ENCODE measurements at places on chromosomes 5 and 9.

DNA sequence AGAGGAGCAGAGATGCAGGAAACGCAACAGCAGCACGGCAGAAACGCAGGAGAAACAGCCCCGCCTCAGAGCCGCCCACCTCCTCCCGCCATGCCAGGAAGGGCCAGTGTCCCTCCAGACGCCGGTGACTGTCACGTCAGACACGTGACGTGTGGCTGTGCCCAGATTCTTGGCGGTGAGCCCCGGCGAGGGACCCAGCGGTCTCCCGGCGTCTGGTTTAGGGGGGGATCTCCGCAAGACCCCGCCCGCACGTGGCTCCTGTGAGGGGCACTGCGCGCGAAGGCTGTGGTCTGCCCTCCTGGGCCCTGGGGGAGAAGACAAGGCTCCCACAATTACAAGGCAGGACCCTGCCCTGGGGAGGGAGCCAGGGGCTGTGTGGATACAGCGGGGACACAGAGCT is 2.4 kb upstream of the LCN8 start:
- no peak overlapping the region for H3K27ac ChIP-seq
- no peaks in the 10 kb centered on the region for H3K27me3 ChIP-seq
- no peak for DNase-seq
- H3K4me1 ChIP-seq: peaks cover 63% of the 10 kb centered on the region
- H3K4me3 ChIP-seq: no peak overlapping the region

- no peak for DNase-seq
- peaks cover 67% of the 10 kb centered on the region for H3K4me1 ChIP-seq
- no peaks in the 10 kb centered on the region for H3K27me3 ChIP-seq
- H3K27ac ChIP-seq: no peak overlapping the region
- peaks cover 42% of the 10 kb centered on the region for H3K36me3 ChIP-seq
- no peak overlapping the region for H3K4me3 ChIP-seq
Observed at GRCh38 chr9:93509084-93509483, 55.7 kb upstream of the FAM120AOS start.

GRCh38 chr9:81079055-81079454 is 610.3 kb downstream of the TLE1 start:
- H3K4me1 ChIP-seq: peaks cover 10% of the 10 kb centered on the region
- H3K4me3 ChIP-seq: no peak overlapping the region
- no peaks in the 10 kb centered on the region for H3K27me3 ChIP-seq
- H3K36me3 ChIP-seq: no peaks in the 10 kb centered on the region

DNA sequence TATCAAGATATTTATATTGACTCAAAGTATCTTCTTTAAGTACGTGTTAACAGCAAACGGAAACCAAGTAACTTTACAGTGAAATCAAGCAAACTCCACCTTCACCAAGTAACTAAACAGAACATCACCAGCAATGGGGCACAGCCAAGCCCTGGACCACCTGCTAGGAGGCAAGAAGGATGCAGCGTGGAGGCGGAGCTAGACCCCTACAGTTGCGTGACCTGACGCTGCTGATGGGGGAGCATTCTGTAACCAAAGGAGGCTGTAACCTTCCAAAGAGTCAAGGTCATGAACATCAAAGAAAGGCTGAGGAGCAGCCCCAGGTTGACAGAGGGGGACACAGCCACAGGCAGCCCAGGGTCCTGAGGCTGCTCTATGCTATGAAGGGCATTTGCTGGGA is 6.1 kb downstream of the VAV2 start:
- peak overlapping the region; percentile 64 for H3K27ac ChIP-seq
- H3K4me1 ChIP-seq: peaks cover 82% of the 10 kb centered on the region
- peaks cover 28% of the 10 kb centered on the region for H3K36me3 ChIP-seq

- DNase-seq: no peak
- no peaks in the 10 kb centered on the region for H3K4me1 ChIP-seq
- H3K27me3 ChIP-seq: no peaks in the 10 kb centered on the region
Observed at GRCh38 chr5:59007460-59008063, 424.7 kb downstream of the RAB3C start.

DNA sequence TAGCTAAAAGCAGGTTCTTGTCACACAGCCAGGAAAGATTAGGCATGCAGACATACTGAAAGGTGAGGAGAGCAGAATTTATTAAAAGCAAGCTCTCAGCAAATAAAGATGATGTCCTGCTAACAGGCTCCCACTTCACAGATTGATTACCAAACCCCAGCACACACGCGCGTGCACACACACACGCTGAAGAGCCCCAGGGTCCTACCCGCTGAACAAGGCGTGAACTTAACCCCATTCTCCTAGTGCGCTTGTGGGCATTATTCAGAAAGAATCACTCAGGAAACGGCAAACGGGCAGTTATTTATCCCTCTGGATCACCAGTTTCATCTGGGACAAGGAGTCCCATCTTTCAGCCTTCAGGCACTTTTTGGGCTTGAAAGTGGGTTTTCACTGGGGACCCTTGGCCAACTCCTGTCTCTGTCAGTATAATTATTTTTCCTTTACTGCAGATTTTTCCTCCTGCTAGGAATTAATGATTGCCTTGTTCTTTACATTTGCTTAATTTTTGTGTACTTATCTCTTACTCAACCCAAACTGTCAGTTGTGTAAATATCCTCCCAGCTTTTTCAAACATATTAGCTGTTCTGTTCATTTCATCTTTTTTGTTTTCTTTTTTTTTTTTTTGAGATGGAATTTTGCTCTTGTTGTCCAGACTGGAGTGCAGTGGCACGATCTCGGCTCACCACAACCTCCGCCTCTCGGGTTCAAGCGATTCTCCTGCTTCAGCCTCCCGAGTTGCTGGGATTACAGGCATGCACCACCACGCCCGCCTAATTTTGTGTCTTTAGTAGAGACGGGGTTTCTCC is 92.6 kb downstream of the RIC1 start:
- DNase-seq: no peak
- no peaks in the 10 kb centered on the region for H3K27me3 ChIP-seq
- H3K4me3 ChIP-seq: no peak overlapping the region
- peaks cover 82% of the 10 kb centered on the region for H3K36me3 ChIP-seq

DNA sequence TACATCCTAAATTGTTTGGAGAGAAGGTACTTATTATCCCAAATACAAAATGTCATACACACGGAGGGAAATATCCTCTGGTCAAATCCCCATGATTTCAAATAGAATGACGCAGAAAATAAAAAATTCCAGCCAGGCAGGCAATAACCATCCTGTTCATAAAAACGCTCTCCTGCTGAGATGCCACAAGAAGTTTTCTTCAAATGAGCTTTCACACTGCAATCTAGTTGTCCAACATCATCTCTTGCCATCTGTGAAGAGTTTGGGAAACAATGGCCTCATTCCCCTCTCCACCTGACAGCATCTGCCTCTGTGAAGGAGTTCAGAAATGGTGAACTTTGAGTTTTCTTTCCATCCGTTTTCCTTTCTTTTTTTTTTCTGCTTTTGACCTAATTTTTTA is 83.3 kb upstream of the SLC30A5 start:
- no peaks in the 10 kb centered on the region for H3K36me3 ChIP-seq
- no peak overlapping the region for H3K27ac ChIP-seq
- peaks cover 21% of the 10 kb centered on the region for H3K27me3 ChIP-seq
- no peaks in the 10 kb centered on the region for H3K4me1 ChIP-seq

DNA sequence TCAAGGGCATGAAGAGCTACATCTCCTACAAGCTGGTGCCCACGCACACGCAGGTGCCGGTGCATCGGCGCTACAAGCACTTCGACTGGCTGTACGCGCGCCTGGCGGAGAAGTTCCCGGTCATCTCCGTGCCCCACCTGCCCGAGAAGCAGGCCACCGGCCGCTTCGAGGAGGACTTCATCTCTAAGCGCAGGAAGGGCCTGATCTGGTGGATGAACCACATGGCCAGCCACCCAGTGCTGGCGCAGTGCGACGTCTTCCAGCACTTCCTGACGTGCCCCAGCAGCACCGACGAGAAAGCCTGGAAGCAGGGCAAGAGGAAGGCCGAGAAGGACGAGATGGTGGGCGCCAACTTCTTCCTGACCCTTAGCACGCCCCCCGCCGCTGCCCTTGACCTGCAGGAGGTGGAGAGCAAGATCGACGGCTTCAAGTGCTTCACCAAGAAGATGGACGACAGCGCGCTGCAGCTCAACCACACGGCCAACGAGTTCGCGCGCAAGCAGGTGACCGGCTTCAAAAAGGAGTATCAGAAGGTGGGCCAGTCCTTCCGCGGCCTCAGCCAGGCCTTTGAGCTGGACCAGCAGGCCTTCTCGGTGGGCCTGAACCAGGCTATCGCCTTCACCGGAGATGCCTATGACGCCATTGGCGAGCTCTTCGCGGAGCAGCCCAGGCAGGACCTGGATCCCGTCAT is 1.4 kb downstream of the SNX18 start:
- DNase-seq: no peak
- H3K27ac ChIP-seq: peak overlapping the region; percentile 76
- peak overlapping the region; percentile 86 for H3K4me3 ChIP-seq
- peaks cover 43% of the 10 kb centered on the region for H3K36me3 ChIP-seq

GRCh38 chr9:92760070-92760469 is 4.6 kb downstream of the BICD2 start:
- no peak for DNase-seq
- H3K4me3 ChIP-seq: no peak overlapping the region
- H3K4me1 ChIP-seq: peaks cover 52% of the 10 kb centered on the region
- H3K27me3 ChIP-seq: no peaks in the 10 kb centered on the region
- no peak overlapping the region for H3K27ac ChIP-seq
- peaks cover 8% of the 10 kb centered on the region for H3K36me3 ChIP-seq

DNA sequence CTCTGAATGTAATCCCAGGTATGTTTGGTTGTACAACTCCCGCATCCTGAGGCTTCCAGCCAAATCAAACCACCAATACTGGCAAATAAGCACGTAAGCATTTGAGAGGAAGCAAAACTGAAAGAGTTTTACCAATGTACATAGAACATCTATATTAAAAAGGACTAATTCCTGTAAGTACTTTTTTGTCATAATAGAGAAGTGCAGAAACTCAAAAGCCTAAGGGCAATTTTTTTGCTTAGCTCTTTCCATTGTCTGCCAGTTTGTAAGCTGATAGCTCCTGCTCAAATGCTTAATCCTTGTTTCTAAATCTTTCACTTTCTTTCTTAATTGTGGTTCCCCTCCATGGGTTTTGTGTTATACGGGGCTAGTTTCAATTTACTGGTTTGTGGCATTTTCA is 1151.8 kb downstream of the CDH12 start:
- DNase-seq: no peak
- no peaks in the 10 kb centered on the region for H3K4me1 ChIP-seq
- H3K36me3 ChIP-seq: no peaks in the 10 kb centered on the region
- H3K27ac ChIP-seq: no peak overlapping the region

DNA sequence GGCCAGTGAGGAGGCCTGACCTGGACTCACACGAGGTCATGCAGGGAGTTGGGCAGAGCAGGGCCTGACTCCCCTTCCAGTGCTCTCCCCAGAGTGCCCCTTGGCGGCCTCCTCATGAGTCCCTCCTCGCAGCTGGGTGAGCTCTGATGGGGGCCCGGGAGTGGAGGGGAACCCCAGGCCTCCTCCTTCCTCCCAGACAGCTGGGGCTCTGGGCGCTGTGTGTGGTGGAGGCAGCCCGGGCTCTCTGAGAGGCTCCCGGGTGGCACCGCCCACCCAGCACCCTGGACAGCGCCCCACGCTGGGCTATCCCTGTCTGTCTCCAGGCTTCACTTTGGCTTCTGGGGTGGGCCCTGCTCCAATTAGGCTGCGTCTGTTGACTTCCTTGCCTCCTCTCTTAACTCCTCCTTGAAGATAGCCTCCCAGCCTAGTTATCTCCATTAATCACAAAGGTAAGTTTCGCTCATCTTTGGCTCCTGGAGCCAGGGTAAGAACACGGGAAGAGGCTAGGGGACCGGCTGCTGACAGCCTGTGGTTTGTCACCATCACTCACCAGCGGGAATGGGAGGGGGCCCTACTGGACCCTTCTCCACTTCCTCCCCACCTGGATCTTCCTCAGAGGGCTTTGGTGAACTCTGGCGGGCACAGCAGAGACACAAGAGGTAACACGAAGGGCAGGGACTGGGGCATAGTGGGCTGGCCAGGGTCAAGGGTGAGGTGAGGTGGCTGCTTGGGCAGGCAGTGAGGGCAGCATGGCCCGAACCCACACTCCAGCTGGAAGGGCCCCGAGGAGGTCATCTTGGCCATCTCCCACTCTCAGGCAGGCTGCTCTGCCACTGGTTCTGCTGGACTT is 13.1 kb downstream of the PSD2 start:
- H3K27ac ChIP-seq: no peak overlapping the region
- no peak overlapping the region for H3K4me3 ChIP-seq
- no peaks in the 10 kb centered on the region for H3K4me1 ChIP-seq
- peaks cover 36% of the 10 kb centered on the region for H3K27me3 ChIP-seq
- no peaks in the 10 kb centered on the region for H3K36me3 ChIP-seq

- H3K4me3 ChIP-seq: peak overlapping the region; percentile 24
- no peak for DNase-seq
- H3K4me1 ChIP-seq: peaks cover 24% of the 10 kb centered on the region
- H3K27ac ChIP-seq: peak overlapping the region; percentile 54
Observed at GRCh38 chr5:94793113-94793815, 174.8 kb downstream of the SLF1 start.

DNA sequence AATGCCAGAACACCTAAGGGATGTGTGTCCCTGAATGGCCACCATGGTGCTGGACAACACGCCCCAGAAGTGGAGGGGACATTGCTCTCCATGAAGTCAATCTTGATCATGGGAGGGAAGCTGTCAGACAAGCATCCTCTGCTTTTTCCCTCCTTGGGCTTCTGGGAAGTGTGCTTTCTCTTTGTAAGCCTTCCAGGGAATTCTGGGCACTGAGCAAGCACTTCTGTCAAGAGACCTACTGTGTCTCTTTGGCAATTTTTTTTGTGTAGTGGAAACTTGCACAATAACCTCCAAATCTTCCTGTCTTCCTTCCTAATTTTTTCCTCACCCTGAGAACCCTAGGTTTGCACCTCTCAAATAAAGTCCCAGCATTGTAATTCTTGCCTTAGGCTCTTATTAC is 132.0 kb downstream of the SEC61B start:
- no peaks in the 10 kb centered on the region for H3K36me3 ChIP-seq
- H3K4me1 ChIP-seq: no peaks in the 10 kb centered on the region
- H3K27ac ChIP-seq: no peak overlapping the region
- peaks cover 9% of the 10 kb centered on the region for H3K27me3 ChIP-seq
- DNase-seq: no peak
- H3K4me3 ChIP-seq: no peak overlapping the region

DNA sequence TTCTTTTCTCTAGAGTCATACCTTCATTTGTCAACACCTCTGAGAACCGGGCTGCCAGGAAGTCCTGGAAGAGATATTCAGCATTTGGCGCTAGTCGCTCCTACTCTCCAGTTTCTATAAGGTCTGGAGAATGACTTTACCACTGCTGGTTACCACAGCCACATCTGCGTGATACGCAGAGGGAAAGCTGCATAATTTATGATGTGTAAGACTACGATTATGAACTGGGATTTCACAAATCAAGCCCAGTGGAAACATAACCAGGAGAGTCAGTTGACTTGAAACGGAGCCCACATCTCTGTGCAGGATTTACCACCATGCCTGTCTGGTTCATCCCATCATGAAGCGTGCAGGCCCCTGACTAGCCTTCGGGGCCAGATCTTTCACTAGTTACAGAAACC is 72.6 kb downstream of the FGF1 start:
- H3K4me1 ChIP-seq: peaks cover 2% of the 10 kb centered on the region
- H3K36me3 ChIP-seq: no peaks in the 10 kb centered on the region
- no peak overlapping the region for H3K27ac ChIP-seq
- H3K27me3 ChIP-seq: peaks cover 15% of the 10 kb centered on the region
- no peak for DNase-seq
